ENCODE measurements at places on chromosomes 7 and 10. TPM values are rescaled to one million over a fixed set of nuclear protein-coding genes. Genes with fewer than 3 reads are reported as not detected.

Gene RET
- 0.10 TPM for total RNA-seq

Gene EPO
- not detected for total RNA-seq

Gene ADD3
- 444 TPM for total RNA-seq

Gene NUDT13
- 1.5 TPM for total RNA-seq

Gene FGFBP3
- 1.4 TPM for total RNA-seq

Gene C10orf67
- not detected for total RNA-seq

Gene KLF14
- total RNA-seq, result not detected

Gene MEOX2
- not detected for total RNA-seq

Gene CCL26
- total RNA-seq, result not detected

Gene DPCD
- total RNA-seq, result 2.9 TPM

Gene SCART1
- total RNA-seq, result 4.5 TPM

Gene SLC13A1
- not detected for total RNA-seq

Gene SHTN1
- 0.40 TPM for total RNA-seq

Gene GRK5
- 26.0 TPM for total RNA-seq

Gene TCAF2
- 22.5 TPM for total RNA-seq
